Heart right ventricle (tissue), 16 donors: ENCODE measurements at places on chromosomes 1 and 21. TPM values are rescaled to one million over a fixed set of nuclear protein-coding genes. Genes with fewer than 3 reads are reported as not detected.

DNA sequence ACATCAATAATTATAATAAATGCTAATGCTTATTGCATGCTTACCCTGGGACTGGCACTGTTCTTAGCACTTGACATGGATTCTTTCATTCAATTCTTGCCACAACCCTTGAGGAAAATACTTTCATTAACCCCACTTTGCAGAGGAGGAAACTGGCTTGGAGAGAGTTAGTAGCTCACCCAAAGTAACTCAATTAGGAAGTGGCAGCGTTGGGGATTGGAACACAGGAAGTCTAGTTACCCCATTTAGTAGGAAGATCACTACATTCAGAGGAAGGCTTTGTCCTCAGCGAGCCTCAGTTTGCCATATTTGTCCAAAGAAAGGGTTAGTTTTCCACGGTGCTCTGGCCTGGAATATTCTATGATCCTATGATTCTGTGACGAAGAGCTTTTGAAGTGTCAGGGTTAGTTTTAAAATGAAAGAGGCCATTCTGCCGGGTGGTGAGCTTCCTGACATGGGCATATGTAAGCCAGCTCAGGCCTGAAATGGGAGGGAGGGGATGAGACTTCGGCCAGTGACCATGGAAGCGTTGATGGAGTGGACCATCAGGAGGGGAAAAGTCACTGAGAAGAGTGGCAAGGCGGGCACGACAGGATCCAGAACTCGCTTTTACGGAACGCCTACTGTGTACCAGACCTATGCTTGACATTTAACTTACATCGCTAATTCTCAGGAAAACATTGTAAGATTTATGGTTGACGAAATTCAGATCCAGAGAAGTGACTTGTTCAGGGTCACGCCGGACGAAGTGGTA is 28.2 kb upstream of the EPB41 start:
- H3K4me3 ChIP-seq, result peak overlapping the region; percentile 94
- DNase-seq, result no peak
- H3K27me3 ChIP-seq, result peaks cover 5% of the 10 kb centered on the region
- H3K36me3 ChIP-seq, result no peaks in the 10 kb centered on the region
- H3K27ac ChIP-seq, result peak overlapping the region; percentile 85

DNA sequence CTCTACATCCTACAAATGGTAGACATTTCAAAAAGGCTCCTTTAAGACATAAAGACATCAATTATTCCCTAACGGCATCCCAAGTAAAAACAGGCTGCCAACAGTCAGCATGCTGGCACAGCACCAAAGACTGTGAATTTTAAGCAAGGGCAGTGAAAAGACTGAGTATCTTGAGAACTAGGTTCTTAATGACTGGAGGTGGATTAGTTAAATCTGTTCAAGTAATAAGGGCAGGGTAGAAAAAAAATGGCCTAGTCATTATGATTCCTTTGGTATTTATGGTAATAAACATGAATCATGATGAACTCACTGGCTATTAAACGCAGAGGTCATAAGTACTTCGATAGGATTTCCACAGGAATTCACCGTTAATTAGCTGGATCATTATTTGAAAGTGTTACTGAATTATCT is 75.2 kb downstream of the KIFAP3 start:
- no peak overlapping the region for H3K4me3 ChIP-seq
- DNase-seq, result peak; percentile 13
- H3K27ac ChIP-seq, result peak overlapping the region; percentile 34
- no peaks in the 10 kb centered on the region for H3K36me3 ChIP-seq
- H3K4me1 ChIP-seq, result peaks cover 15% of the 10 kb centered on the region

- peak; percentile 39 for DNase-seq
- H3K27ac ChIP-seq, result peak overlapping the region; percentile 99
- H3K4me1 ChIP-seq, result peaks cover 62% of the 10 kb centered on the region
- H3K36me3 ChIP-seq, result no peaks in the 10 kb centered on the region
- H3K27me3 ChIP-seq, result no peaks in the 10 kb centered on the region
- peak overlapping the region; percentile 98 for H3K4me3 ChIP-seq
These were observed 404 bp downstream of the LRRC8C start for GRCh38 chr1:89633248-89633799.

DNA sequence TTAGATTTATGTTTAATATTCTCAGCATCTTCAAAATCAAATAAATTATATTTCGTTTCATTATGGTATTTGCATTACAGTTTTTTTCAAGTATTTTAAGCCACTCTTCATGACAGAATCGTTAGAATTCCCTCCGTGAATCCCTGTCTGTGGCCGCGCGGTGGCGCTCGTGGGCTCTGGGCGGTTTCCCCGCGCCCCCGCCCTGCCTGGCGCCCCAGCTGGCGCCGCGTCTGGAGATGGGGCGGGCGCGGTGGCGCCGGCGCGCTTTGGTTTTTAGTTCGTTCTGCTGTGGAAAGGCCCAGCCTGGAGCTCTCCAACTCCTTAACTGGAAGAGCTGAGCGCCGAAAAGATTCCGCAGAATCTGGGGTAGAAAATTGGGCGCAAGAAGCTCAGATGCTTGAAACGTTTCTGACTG is 25.7 kb downstream of the PRMT2 start:
- no peaks in the 10 kb centered on the region for H3K4me1 ChIP-seq
- DNase-seq, result peak; percentile 65
- no peak overlapping the region for H3K27ac ChIP-seq
- peak overlapping the region; percentile 41 for H3K4me3 ChIP-seq

DNA sequence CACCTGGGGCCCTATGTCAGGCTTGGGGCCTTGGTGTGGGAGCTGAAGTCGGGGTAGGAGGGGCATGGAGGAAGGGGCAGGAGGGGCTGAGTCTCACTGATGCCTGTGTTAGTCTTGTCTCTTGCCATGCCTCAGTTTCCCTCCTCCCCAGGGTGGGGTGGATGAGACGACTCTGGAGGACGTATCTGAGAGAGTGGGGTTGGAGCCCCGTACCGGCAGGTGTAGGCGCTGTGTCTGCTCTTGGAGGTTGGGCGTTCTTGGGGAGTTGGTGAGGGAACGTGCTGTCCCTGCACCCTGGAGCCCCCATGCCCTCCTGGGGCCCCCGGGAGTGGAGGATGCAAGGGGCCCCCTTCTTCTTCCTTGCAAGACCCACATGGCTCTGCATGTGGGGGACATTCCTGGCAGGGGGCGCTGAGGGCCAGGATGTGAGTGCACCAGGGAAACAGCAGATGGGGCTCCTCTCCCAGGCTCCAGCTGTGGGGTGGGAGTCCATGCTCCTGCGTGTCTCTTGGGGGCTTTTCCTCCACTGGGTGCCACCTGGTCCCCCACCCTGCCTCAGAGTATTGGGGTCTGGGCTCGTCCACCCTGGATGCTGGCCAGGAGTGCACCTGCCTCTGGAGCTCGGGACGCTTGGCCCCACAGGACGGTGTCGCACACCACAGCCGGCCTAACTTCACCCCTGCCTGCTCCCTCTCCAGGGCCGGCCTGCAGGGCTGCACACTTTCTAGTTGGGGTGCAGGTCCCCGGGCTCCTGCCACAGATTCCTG is 1.4 kb upstream of the TNFRSF14 start:
- peaks cover 43% of the 10 kb centered on the region for H3K4me1 ChIP-seq
- DNase-seq, result peak; percentile 55
- H3K4me3 ChIP-seq, result peak overlapping the region; percentile 81
- H3K36me3 ChIP-seq, result no peaks in the 10 kb centered on the region
- no peaks in the 10 kb centered on the region for H3K27me3 ChIP-seq

DNA sequence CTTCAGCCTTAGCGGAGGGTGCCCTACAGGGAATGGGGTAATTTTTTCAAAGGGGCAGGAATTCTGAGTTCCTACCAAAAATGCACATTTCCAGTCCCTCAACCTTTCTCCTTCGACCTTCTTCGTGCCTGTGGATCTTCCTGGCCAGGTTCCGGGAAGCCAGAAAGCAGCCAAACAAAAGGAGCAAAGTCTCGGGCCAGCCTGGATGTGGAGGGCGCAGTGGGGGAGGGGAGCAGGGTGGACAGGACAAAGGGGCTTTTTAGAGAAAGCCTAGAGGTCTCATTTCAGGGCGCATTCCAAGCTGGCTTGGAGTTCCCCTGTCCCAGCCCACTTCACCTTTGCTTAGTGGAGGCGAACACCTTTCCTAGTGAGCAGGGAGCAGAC is 2.9 kb upstream of the INAVA start:
- no peak for DNase-seq
- no peaks in the 10 kb centered on the region for H3K36me3 ChIP-seq
- H3K4me3 ChIP-seq, result peak overlapping the region; percentile 51
- no peak overlapping the region for H3K27ac ChIP-seq
- peaks cover 39% of the 10 kb centered on the region for H3K27me3 ChIP-seq

GRCh38 chr1:114103992-114104391 is 49.7 kb downstream of the SYT6 start:
- no peak overlapping the region for H3K4me3 ChIP-seq
- DNase-seq, result no peak
- no peaks in the 10 kb centered on the region for H3K27me3 ChIP-seq
- no peaks in the 10 kb centered on the region for H3K4me1 ChIP-seq
- no peak overlapping the region for H3K27ac ChIP-seq
- H3K36me3 ChIP-seq, result no peaks in the 10 kb centered on the region

The ELK4 gene
- 37.8 TPM for total RNA-seq

The FCGR3A gene
- 13.7 TPM for total RNA-seq

The CFHR2 gene
- not detected for total RNA-seq

The COL6A1 gene
- 183 TPM for total RNA-seq

The ERG gene
- 11.9 TPM for total RNA-seq
